Posterior vena cava (tissue), 2 donors: ENCODE measurements at places on chromosomes 7 and 10. TPM values are rescaled to one million over a fixed set of nuclear protein-coding genes. Genes with fewer than 3 reads are reported as not detected.
A peak's percentile ranks its signal among the peaks of the same experiment; 100 is the strongest.

DNA sequence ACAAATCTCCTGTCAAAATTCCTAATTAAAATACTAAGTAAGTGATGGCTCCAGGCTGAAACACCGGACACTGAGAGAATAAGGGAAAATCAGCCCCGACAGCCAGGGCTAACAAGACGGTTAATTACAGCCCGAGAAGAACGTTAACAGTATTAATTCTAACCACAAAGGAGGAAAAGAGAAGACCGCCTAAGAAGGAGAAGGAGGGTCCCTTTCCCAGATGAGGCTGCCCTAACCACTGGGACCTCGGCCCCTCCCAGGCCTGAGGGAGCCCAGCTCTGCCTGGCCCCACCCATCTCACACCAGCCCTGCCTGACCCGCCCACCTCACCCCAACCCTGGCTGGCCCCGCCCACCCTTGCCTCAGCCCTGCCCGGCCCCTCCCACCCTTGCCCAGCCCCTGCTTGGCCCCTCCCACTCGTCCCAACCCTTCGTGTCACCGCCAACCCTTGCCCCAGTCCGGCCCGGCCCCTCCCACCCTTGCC, 51.3 kb downstream of the PWWP2B start:
- DNase-seq, result peak; percentile 94

- DNase-seq, result no peak
Observed at GRCh38 chr7:124263232-124263827, 230.5 kb upstream of the TMEM229A start.

- DNase-seq, result no peak
Observed at GRCh38 chr10:2913474-2913873, 153.9 kb upstream of the PFKP start.

DNA sequence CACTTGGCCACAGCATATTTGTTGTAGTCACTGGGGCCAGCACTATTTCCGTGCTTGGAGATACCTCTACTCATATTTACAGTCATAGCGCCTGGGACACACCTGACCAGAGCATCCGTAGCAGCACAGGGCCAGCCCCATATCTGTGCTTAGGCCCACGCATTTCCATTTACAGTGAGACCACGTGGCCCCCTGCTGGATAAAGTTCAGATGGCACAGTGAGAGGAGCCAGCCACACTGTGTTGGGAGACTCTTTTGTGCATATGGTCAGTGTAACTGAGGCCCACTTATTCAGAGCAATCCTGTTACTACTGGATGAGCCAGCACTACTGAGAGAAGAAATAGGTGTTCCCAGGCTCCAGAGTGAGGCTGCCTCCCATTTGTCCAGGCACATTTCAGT, 455.3 kb downstream of the REEP3 start:
- peak; percentile 81 for DNase-seq

GRCh38 chr7:99021941-99022560, 121.9 kb downstream of the SMURF1 start:
- DNase-seq, result no peak

DNA sequence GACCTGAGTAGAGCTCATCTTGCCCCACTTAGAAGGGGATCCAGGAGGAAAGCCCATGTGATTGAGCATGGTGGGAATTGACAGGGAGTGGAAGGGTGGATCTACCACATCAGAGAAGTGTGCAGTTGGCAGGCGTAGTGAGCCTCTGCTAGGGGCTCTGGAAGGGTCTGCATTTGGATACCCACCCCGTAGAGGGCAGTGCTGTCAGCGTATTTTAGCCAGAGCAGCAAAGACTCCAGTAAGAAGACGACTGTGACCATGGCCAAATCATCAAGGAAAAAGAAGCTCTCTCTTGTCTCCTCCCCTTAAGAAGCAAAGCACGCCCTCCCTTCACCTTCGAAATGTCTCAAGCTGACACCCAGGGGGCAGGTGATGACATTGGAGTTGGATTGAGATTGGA, 68.8 kb upstream of the INHBA start:
- DNase-seq, result no peak

GRCh38 chr7:99362801-99363200, 11.7 kb upstream of the ARPC1B start:
- DNase-seq, result peak; percentile 9

- DNase-seq, result peak; percentile 46
Observed at GRCh38 chr7:157355784-157356511, 19.1 kb downstream of the DNAJB6 start.

DNA sequence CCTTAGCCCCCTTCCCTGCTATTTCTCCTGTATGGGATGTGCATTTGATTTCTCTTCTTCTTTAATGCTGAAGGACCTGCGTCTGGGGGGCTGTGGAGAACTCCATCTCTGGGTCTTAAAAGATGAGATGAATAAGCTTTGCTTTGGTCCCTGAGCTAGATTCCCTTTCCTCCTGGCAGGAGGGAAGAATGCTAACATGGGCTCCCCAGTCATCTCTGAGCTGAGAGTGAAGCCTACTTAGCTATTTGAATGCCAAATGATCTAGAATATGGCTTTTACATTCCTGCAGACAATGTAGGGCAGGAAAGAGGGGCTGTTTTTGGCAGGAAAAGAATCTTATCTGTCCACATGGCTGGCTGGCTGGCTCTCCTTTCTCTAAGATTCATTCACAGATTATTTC, 62.6 kb upstream of the EFCAB10 start:
- DNase-seq, result peak; percentile 22

- DNase-seq, result peak; percentile 86
Observed at GRCh38 chr10:8054494-8055407, at the start of gene GATA3. GATA3 (plus strand) TSS chr10:8054688; CDS start chr10:8055656, 968 bp downstream.

DNA sequence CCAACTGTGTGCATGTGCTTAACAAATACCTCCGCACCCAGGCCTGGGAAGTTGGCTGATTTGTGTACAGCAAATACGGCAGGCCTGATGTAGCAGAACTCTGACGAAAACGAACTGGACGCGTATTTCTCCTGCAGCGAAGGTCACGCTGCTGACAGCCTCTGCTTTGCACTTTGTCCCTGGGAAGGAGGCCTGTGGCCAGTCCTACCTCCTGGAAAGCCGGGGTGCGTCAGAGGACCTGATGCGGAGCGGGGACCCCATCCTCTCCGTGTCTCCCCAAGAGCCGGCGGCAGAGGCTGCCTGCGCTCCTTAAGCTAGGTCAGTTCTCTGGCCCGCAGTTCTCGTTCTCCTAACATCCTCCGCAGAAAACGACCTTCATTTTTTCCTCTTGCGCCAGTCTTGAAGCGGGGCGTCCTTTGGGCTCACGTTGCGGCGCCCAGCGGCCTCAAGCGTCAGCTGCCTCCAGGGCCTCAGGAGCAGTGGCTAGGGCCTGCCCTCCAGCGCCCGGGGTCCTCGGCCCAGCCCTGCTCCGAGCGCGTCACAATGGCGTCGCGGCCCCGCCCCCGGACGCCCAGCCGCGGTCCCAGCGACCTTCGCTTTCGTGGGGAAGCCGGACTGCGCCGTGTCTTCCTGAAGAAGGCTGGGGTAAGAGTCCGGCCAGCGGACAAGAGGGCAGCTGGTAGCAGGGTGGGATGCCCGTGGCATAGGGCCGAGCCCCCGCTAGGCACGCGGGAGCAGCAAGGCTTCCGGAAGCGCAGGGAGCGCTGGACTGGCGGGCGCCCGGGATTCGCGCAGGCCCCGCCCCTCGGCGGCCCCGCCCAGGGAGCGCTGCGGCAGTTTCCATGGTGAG, at the start of gene ZNF487:
ZNF487 (plus strand) TSS at position 821 of the 850 bp plus-strand sequence. CDS start 38,703 bp downstream, outside the sequence.
- DNase-seq, result peak; percentile 96

GRCh38 chr7:118429141-118429540, 204.6 kb downstream of the ANKRD7 start:
- DNase-seq, result no peak

DNA sequence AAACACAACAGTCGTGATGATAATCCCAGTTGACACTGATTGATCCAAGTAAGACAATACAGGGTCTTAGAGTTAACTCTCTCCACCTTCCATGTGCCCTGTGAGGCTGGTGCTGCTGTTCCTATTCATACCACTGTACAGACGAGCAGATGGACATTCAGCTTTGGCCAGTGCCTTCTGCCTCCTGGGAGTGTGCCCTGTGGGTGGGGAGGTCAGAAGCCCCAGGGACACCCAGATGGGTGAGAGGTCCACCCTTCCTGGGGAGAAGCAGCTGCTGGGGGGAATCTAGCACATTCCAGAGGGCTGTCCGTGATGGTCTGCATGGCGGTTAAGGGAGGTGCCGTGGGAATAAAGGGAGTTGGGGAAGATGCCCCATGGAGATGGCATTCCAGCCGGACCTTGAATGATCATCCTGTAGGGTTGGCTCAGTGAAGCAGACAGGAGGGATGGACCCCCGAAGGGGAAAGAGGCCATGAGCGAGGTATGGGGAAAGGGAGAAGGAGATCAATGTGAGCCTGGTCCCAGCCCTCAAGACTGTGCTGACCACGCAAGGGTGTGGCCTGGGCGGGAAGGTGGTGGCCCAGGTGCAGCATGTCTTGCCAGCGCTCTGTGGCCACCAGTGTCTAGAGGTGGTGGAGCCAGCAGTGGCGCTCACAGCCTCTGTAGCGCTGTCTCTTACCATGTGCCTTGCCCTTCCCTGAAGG, 74.0 kb downstream of the ADCY1 start:
- no peak for DNase-seq

DNA sequence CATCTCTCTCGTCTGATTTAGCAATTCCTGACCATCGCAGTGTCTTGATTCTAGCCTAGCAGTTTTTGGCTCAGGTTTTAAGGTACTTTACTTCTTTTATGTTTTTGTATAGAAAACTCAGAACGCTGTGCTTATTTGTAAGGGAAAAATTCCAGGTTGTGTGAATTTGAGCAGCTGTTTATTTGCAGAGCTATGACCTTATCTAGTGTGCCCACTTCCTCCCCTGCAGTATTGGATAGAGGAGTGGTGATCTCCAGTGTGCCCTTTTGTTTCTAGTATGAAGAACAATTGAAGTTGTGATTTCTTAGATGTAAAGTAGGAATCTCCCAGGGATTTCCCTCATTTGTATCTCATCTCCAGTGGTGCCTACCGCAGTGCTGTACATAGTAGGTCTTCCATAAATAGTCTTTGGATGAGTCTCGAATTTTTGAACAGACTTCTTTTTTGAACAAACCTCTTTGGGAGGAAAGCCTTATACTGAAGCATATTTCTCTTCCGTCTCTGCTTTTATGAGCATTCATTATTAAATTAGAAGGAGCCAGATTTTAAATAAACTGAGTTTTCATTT, 40.0 kb downstream of the GARS1 start:
- no peak for DNase-seq

The ZNF365 gene
- 0.10 TPM for total RNA-seq

The HYAL4 gene
- total RNA-seq, result not detected
